Activated T-cell treated with anti-CD3 and anti-CD28 coated beads for 24 hours (primary cell): ENCODE measurements at places on chromosomes 16 and 17.

DNA sequence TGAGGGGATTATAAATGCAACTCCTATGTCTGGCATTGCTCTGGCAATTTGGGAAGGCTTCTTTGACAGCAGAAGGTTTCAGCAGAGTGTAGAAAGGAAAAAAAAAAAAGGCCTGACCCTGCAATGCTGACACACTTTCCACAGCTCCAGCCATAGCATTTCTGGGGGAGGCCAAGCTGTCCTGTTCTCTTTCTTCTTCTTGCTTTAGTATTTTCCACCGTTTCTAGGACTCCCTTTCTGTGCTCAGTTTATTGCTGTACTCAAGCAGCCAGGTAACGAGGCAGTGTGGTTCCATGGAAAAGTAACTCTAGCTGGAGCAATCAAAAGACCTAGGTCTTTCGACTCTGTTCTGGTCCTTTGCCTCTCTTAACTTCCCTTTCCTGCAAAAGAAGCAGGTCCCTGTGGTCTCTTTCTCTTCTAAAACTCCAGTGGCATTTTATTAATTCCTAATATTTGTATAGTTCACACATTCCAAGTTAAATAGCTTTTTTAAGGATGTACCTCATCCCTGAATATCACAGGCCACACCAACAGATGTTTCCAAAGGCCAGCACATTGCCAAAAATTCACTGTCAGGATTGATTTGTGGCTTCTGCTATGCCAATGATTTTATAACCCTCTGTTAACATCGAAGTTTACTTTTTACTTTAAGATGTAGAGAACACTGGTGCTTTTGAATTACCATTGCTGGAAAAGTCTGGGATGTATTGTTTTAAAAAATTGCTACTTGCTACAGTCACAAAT, 90.3 kb upstream of the BCAR1 start:
- no peak for DNase-seq

- no peak for DNase-seq
Measured at GRCh38 chr17:38541281-38541680, 64.5 kb downstream of the SRCIN1 start.

GRCh38 chr17:16975277-16975651, 3.3 kb upstream of the TNFRSF13B start:
- DNase-seq: no peak

DNA sequence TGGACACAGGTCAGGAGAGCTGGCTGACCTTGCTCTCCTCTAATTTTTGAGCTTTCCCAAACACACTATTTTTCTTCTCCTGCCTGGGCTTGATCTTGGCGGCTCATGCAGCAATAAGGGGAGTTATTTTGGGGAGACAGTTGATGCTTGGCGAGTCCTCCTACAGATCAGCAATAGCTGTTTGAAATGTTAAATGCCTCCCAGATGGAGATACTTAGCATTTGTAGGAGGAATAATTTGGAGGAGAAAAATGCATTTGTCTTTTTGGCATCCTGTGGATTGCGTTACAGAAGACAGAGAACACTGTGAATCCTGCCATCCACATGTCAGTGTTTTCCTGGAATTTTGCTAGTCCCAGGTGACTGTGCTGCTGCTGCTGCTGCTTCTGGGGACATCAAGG, 328.0 kb upstream of the XYLT1 start:
- DNase-seq: no peak

- DNase-seq: no peak
Measured at GRCh38 chr16:10122546-10122945, 59.7 kb downstream of the GRIN2A start.

DNA sequence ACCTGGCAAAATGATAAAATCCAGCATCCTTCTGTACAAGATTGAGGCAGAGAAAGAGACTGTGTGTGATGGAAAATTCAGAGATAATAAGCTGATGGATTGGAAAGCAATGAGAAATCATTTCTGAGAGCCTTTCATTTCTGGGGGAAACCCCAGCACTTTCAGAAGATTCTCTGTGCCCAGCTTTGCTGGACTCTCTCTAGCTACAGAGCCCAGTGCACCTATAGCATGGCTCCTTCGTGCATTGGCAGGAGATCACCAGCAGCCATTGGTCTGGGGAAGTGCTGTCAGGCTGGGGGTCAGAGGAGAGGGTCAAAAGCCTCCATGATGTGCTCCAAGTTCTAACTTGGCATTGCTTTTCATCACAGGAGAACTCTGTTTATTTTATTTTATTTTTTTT, 259.9 kb downstream of the SOX9 start:
- no peak for DNase-seq
